ENCODE measurements at places on chromosomes 13 and 19.
A peak's percentile ranks its signal among the peaks of the same experiment; 100 is the strongest.

- DNase-seq = no peak
Measured at GRCh38 chr19:55157064-55157908, at the start of gene TNNI3. Gene TNNI3, minus strand, starts transcription at chr19:55157732. Its CDS starts 143 bp downstream, at chr19:55157589.

GRCh38 chr13:74190999-74191398, 56.8 kb upstream of the KLF12 start:
- DNase-seq = no peak

- peak; percentile 37 for DNase-seq
Measured at GRCh38 chr19:35352448-35353304, 5.0 kb downstream of the FFAR1 start.

DNA sequence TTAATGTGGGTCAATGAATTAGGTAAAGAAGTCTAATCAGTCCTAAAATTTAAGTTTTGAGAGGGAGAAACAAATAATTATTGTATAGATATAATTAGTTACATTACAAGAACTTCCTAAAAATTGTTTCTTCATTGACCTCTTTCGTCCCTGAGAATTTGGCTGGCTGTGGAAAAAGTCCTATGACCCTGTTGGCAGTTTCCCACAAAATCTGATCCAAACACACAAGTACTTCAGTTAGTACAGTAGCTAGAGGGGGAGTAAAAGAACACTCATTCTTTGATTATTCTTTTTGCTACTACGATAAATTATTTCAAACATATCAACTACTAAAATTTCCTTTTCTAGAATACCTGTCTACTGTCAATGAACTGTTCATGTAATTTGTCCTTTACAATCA, 11.3 kb downstream of the POSTN start:
- DNase-seq = no peak

DNA sequence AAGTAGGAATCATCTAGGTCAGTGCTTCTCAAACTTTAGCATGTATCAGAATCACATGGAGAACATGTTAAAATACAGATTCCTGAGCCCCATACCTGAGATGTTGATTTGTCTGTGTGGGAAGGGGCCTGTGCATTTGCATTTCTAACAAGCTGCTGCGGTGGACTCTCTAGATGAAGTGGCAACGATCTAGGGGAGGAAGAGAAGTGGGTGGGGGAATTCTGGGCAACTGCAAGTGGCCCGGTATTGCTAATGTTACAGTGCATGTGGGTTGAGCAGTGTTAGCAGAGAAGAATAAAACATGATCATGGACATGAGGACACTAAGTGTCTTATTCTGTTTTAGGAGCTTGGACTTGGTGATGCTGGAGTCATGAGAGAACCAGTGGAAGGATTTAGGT, 329.0 kb downstream of the OLFM4 start:
- DNase-seq = no peak

GRCh38 chr19:1205114-1206099, at the start of gene STK11:
Gene STK11, plus strand, starts transcription at chr19:1205778. Its CDS starts 1,136 bp downstream, at chr19:1206914.
- DNase-seq = peak; percentile 97

- DNase-seq = no peak
Measured at GRCh38 chr19:46844067-46844489, 6.6 kb downstream of the AP2S1 start.

DNA sequence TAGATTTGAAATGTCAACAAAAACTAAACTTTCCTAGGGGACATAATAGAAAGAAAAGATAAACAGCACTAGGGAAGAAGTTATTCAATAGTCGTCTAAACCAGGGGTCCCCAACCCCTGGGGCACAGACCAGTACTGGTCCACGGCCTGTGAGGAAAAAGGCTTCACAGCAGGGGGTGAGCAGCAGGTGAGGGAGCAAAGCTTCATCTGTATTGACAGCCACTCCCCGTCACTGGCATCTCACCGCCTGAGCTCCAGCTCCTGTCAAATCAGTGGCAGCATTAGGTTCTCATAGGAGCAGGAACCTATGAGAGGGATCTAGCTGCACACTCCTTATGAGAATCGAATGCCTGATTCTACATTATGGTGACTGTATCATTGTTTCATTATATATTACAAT, 382.7 kb downstream of the MYO16 start:
- DNase-seq = no peak

DNA sequence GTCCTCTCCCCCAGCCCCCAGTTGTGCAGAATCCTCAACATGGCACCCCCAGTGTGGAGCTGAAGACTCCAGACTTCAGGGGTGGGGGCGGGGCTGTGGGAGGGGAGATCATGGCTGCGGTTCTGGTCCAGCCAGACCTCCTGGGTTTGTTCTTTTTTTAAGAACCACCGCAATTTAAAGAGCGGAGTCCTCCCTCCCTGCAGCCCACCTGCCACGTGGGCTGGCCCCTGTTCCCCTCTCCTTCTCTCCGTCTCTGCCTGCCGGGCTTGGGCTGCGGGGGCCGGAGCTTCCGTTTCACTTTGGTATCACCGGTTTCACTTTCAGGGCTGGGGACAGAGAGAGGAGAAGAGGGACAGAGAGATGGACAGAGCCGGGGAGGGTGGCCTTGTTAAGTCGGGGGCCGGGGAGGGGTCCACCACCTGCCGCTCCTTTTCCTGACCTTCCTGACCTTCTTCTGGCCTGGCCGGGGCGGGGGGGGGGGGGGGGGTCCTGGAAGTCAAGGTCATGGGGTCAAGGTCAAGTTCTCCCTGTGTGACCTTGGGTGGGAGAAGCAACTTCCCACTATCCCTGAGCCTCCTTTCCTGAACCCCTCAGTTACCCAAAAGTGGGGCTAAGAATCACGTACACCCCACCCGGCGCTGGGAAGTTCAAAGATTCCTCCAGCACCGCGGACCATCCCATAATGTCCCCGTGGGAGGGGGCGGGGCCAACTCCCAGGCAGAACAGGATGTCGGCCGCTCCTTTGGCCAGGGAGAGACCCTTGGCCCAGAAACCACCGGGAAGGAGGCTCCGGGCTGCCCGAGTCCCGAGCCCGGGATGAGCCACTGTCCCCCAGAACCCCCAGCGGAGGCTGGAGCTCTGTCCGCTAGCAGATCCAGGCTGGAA, 11.3 kb upstream of the ZBTB7A start:
- DNase-seq = no peak

- DNase-seq = no peak
Measured at GRCh38 chr19:13873834-13874515, 3.0 kb upstream of the NANOS3 start.

GRCh38 chr13:24906268-24906667, 142.3 kb downstream of the RNF17 start:
- DNase-seq = no peak

GRCh38 chr19:7926021-7926726, at the start of gene CTXN1:
Gene CTXN1, minus strand, starts transcription at chr19:7926135. Its CDS starts 597 bp downstream, at chr19:7925538.
- peak; percentile 43 for DNase-seq

GRCh38 chr19:3792114-3792513, 5.9 kb upstream of the MATK start:
- DNase-seq = no peak

- DNase-seq = no peak
Measured at GRCh38 chr13:35927567-35928021, 203.6 kb downstream of the DCLK1 start.

- DNase-seq = no peak
Measured at GRCh38 chr13:56561327-56561726, 579.4 kb upstream of the PRR20A start.

DNA sequence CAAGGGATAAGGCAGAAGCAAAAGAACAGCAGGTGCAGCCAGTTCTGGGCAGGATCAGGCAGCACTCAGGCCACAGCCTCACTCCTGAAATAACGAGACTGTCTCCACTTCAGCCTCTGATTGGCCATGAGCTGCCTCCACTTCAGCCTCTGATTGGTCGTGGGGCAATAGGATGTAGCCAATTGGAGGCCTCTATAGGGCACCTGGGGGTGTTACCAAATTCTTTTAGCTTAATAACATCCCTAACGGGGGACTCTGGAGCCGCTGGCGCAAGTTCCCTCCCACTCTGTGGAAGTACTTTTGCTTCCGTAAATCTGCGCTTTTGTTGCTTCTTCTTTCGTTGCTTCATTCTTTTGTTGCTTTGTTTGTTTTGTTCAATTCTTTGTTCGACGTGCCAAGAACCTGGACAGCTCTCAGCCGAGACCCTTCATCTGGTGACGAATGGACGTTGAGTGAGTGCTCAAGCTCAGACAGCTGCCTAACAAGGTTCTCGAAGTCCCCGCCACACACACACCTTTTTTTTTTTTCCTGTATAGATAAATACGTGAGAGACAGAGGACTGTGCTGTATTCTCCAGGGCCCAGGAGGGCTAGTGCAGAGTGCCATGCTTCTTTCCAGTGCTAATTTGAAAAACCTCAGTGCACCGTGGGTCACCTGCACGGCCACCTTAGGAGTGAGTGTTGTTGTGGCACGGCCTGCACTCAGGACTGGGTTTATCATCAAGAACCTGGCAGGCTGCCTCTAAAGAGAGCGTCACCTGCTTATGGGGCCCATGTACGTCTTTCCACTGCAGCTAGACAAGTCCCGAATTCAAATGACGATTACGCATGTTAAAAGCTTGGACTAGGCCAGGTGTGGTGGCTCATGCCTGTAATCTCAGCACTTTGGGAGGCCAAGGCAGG, 32.0 kb upstream of the TUBGCP3 start:
- DNase-seq = peak; percentile 100

GRCh38 chr13:98476538-98476966, 100.4 kb downstream of the STK24 start:
- DNase-seq = no peak

DNA sequence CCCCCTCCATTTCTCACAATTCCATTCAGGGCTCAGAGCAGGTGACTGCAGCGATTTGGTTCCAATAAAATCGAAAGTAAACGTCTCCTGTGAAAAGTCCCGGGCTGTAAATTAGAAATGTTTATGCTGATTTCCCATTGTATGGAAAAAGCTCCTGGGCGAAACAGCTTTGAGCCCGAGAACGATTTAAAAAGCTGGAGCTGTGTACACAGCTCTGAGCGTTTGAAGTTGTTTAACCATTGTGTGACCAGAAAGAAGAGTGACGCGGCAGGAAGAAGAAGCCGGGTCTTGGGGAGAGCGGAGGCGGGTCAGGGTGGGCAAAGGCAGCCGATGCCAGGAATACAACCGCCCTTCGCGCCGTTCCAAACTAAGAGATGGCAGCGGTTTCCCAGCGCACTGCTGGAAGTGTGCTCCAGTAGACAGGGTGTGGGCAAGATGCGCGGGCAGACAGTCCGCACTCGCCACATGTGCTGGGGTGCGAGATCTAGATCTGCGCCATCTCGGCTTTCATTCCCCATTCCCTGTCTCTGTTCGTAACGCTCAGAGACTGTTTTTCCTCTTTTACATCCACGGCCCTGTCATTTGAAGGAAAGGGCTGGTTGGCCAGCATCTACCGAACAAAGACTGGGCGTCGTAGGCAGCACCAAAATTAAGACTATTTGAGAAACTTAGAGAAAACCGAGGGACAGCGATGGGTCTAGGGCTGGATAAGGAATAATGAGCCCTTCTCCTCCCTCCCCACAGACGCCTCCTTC, 960 bp upstream of the GSX1 start:
- no peak for DNase-seq

DNA sequence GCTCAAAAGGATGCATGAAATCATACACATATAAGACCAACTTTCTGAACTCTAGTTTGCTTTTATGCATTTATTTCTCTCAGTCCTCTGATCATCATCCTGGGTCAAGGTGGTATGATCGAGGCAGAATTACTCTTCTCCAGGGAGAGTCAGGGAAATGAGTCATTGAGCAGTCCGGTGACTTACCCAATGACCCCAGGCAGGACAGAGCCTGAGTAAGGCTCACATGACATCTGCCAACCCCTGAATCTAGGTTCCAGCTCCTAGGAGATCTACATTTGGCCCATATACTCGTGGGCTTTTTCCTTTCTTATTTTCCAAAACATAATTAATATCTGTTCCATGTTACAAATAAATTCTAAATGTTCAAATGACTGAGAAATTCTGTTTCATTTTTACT, 502.3 kb downstream of the FOXO1 start:
- DNase-seq = no peak

GRCh38 chr19:42531313-42531712, 3.0 kb upstream of the CEACAM1 start:
- DNase-seq = no peak

- DNase-seq = no peak
Measured at GRCh38 chr13:110533771-110534670, 27.5 kb downstream of the RAB20 start.

GRCh38 chr19:1608359-1609102, 3.3 kb upstream of the UQCR11 start:
- no peak for DNase-seq

GRCh38 chr19:16067205-16067938, 8.9 kb upstream of the TPM4 start:
- DNase-seq = no peak

- DNase-seq = no peak
Measured at GRCh38 chr19:33620611-33621010, 1.1 kb upstream of the CHST8 start.

DNA sequence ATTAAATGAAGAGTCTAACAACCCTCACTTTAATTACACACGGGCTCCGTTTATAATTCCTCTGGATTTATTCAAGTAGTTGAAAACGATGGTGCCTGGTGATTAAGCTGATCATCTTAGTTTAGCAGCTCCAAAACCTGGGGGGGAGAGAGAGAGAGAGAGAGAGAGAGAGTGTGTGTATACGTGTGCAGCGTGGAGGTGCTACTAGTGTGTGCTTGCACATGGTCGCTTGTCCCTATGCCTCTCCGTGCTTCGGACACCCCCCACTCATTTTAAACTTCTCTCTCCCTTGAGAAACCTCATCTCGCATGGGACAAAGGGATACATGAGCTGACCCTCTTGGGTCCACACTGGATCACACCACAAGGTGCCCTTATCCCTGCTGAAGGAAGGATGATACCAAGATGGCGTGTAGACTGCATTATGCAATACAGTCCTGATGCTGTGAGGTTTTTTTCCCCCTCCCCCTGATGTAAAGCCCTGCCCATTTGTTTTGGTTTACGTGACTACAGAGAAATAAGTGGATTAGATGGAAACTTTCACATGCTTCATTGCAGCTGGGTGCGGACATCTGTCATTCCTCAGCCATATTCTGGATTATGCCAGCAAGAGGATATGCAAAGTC, 320.8 kb downstream of the ZNF536 start:
- no peak for DNase-seq

DNA sequence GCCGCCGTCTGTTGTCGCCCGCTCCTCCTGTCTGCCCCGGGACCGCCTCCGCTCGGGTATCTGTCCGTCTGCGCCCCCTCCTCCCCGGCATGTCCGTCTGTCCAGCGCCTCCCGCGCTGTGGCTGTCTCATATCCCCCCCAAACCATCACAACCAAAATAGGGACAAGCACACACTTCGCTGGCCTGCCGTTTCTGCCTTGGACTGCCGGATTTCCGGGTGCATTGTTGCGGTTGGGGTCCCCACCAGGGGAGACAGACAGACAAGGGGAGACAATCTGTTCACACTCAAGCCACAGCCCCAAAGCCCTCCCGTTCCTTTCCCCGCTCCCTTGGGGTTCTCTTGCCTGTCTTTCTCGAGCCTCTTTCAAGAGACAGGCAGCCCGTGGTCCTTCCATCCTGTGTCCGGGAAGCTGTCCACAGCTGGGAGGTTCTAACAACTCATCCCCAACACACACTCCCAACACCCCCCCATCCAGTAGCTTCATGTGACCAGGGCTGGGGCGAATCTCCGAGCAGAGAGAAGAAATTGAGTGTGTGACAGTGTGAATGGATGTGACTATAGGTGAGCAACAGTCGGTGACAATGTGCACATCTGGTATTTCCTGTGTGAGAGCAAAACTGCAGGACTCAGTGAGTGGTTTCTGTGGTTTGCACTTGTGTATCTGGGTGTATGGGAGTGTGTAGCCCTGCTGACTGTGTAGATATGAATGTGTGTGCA, 16.5 kb upstream of the FOSB start:
- DNase-seq = no peak

Data from NCI-H774 (cell line).